ENCODE measurements at places on chromosomes 3 and 15.
A peak's percentile ranks its signal among the peaks of the same experiment; 100 is the strongest.

DNA sequence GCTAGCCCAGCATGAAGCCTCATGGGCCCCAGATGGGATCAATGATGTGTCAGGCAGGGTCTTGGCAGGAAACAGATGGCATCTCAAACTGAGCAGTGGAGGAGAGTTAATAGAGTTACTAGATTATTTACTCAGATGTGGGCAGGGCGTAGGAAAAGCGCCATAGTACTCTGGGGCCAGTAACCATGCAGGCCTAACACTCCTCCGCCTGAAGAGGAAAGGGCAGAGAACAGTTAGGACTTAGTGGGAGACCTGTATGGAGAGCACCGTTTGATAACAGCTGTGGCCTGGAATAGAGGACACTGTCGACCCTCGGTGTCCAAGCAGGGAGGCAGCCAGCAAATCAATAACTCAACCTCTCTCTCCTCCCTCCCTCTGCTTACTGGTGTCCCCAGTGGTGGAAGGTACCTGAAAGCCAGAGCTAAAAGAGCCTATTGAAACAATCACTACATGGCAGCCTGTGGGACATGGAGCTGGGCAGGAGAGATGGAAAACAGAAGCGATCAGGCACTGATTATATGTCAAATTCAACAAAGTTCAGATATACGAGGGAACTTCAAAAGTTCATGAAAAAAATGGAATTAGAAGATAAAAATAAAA lies 111.4 kb upstream of the CCNL1 start:
- no peak for DNase-seq

- no peak for DNase-seq
Observed at GRCh38 chr15:43190178-43190577, 5.0 kb downstream of the CCNDBP1 start.

DNA sequence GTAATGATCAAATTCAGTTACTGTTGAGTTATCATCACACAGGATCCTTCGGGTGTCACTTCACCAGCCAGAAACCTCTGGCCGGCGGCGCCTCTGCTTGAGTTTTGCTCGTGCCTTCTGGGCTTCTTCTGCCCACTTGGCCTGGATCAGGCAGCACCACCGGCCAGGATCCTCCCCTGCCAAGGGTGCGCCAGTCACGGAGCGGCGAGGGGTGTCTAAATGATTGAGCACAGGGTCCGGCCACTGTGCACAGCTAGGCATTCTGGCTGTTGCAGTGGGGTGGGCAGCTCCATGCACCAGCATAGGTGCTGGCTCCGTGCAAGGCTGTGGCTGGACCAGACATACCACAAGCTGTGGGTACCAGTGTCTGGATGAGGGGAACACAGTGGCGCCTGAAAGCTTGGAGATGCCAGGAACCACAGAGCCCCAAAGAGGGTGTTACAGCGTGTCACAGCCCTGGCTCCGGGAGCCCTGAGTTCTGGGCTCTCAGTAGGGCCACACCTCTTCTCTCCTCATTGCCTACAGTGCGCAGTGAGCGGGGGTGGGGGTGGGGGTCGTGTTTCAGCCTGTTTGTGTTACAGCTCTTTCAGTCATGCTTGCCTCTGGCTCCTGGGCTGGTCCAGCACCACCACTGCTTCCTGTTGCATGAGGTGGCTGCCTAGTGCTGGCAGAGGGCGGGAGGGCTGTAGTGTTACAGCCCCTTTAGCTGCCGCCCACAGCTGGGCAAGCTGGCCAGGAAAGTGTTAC lies 169.4 kb downstream of the FNDC3B start:
- no peak for DNase-seq

DNA sequence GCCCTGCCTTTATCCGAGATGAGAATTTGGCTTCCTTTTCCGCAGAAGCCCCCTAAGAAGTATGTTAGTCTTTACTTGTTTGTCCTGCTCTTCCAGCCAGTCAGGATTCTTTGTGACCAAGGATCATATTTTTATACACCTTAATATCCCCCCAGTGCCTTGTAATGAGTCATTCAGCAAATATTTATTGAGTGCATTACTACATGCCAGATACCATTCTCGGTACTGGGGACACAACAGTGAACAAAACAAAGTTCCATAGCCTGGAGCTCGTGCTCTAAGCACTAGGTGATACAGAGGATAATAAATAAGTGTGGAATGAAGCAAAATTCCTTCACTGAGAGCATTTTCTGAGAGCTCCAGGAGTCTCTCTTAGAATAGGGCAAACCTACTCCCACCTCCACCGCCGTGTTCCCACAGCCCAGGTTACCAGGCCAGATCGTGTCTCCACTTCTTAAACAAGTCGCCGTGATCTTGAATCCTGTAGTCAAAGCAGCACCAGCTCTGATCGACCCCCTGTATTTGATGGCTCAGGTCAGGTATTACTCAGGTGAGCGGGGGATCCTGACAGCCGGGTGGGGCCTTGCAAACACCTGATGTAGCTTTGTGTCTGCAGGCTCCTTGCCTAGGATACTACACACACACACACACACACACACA lies 18.5 kb downstream of the TTC21A start:
- DNase-seq = no peak

DNA sequence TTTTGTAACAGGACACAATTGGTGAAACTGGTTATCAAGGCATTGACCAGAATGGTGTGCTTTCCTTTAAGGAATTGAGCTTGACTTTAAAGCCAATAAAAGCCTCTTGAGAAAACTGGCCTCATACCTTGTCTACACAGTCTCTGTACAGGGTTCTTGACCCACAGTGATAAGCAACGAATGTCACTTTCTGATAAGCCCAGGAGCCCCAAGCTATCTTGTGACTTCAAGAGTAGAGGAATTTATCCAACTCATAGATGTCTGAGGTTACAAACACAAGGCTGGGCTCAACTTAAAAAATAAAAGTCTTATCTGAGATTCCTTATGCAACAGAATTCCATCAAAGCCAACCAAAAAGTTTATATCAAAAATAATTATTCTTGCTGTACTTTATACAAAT lies 212.1 kb downstream of the GBE1 start:
- no peak for DNase-seq

- no peak for DNase-seq
Observed at GRCh38 chr15:80992006-80992405, 2.4 kb upstream of the MESD start.

DNA sequence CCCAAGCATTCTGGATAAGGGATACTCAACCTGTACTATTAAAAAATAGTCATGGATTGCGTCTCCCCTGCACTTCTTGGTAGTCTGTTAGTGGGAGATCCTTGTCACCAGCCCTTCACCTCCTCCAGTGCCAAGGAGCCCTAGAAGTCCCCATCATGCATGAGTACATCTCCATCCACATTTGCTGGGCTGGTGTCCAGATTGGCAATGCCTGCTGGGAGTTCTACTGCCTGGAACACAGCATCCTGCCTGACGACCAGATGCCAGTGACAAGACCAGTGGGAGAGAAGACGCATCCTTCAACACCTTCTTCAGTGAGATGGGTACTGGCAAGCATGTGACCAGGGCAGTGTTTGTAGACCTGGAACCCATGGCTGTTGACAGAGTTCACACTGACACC lies 85.7 kb downstream of the ADAMTSL3 start:
- no peak for DNase-seq

GRCh38 chr3:190494907-190495306 lies 19.0 kb upstream of the IL1RAP start:
- no peak for DNase-seq

DNA sequence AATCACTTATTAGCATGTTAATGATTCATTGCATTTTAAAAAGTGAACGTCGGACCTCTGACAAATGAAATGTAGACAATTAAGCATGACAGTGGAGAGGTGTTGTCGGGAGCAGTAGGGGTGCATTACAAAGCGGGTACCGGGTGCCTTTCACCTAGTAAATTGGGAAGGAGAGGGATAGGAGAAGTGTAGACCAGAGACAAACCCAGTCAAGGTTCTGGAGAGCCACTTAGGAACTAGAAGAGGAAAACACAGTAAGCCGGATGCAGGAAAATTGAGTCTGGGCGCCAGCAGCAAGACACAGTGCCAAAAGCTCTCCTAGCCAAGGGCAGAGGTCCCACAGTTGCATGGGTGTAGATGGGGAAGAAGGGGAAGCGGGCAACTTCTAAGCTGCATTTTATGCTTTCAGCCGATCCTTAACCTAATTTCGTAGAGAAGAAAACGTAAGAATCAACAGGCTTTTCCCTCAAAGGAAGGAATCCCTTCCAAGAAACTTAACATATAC lies 3.1 kb upstream of the CERS3 start:
- DNase-seq = no peak

DNA sequence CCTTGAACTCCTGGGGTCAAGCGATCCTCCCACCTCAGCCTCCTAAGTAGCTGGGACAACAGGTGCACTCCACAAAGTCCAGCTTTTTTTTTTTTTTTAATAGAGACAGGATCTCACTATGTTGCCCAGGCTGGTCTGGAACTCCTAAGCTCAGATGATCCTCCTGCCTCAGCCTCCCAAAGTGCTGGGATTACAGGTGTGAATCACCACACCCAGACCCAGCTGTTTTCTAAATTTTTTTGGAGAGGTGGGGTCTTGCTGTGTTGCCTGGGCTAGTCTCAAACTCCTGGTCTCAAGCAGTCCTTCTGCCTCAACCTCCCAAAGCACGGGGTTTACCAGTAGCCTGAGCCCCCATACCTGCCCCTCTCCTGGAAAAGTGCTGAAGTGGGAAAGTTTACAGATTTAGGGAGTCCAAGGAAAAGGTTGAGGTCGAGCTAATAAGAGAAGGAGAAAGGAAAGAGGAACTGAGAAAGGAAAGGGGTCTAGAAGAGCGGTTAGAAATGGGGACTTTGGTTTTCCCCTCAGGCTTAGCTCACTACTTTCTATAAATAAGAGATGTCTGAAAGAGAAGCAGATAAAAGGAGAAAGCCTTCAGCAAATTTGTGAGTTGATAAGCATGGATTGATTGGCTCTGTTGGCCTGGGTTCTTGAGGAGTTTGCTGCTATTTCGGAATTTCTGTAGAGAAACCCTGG lies 23.6 kb downstream of the UBE2E1 start:
- DNase-seq = no peak

DNA sequence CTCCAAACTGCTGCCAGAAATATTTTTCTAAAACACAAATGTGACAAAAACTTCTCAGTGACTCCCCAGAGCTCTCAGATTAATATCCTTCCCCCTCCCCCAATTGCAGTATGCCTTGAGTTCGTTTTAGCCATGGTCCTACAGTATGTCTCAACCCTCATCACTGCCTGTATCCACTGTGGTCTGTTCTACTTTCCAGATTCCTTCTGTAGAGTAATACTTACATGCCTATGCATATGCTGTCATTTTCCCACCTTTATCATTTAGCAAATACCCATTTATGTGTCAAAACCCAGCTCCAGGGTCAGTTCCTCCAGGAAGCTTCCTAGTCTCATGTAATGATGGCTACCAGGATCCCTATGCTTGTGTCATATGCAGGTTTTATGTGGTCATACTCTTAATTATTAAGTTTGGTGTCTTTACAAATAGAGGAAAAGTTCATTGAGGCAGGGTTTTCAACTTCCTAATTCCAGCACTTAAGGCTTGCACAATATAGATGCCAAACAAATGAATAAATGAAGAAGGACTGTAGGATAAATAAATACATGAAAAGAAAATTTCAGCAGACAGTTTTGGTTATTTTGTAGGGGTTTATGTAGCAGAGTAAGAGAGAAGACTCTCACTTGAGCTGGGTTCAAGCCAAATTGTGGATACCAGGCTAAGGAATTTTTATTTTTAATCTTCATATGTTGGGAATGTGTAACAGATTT lies 170.8 kb downstream of the ALCAM start:
- no peak for DNase-seq

DNA sequence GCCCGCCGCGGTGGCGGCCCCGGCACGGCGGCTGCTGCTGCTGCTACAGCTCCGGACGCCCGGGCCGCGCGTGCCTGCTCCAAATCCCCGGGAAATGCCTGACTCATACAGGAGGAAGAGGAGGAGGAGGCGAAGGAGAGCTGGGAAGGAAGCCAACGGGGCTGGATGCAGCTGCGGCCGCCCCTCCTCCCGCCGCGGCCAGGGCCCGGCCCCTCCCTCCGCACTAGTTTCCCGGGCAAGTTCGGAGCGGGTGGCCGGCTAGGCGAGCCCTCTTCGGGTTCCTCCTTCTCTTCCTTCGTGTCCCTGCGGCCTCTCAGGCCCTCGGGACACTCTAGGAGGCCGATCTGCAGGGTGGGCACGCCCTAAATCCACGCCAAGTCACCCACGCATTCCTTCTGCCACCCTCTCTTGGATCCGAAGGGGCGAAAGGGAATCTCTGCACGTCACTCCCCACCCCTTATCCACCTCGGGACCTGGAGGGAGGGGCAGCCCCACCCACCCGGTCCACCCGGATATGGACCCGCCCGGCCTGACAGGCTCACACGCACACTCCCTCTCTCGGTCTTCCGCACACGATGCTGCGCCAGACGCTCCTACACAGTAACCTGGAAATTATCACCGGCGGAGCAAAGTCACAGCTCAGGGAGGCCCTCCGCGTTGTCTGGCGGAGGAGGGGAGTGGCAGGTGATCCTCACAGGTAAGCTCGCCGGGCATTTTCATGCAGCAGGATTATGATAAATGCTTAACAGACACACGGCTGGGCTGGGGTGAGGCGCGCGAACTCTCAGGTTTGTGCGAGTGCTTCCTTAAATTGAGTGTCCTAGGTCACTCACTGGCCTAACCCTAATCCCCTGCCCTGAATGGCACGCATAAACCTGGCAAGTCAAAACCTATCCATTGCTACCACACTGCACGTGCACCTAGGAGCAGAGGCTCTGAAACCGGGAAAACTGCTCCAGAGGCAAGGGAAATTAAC lies at the start of the genes OSBPL10 and ZNF860:
Gene OSBPL10 (minus strand): TSS at position 57 of the 976 bp plus-strand sequence. CDS start 83 bp downstream, outside the sequence.
Gene ZNF860 (plus strand): TSS at position 545 of the 976 bp plus-strand sequence. CDS start 7,330 bp downstream, outside the sequence.
- peak; percentile 60 for DNase-seq

DNA sequence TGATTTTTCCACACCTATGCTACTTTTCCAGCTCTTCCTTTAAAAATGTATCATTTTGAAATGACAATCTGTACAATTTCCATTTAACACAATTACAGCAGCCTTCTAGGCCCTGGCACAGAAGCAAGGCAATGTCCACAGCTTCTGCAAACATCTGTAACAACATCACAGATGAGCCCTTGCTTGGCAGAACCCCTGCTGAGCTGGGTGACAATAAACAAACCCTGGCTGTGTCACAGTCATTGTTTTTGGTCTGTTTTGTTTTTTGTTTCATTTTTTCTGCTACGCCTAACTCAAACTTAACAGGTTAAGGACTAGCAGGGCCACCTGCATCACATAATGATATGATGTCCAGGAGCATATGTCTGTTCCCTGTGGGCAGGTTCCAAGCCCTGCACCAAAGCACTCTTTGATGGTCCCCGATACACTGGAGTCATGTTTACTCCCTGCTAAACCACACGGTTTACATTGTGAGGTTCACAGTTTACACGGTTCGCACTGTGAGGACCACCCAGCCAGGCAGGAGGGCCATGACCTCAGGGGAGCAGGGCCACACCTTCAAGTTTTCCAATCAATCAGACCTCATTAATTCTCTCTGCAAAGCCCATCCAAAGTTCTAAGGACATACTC lies 186.8 kb upstream of the CHRNA7 start:
- no peak for DNase-seq

- DNase-seq = no peak
Observed at GRCh38 chr3:25768851-25769250, 14.4 kb downstream of the NGLY1 start.
